ENCODE measurements at places on chromosomes 6 and 20.

DNA sequence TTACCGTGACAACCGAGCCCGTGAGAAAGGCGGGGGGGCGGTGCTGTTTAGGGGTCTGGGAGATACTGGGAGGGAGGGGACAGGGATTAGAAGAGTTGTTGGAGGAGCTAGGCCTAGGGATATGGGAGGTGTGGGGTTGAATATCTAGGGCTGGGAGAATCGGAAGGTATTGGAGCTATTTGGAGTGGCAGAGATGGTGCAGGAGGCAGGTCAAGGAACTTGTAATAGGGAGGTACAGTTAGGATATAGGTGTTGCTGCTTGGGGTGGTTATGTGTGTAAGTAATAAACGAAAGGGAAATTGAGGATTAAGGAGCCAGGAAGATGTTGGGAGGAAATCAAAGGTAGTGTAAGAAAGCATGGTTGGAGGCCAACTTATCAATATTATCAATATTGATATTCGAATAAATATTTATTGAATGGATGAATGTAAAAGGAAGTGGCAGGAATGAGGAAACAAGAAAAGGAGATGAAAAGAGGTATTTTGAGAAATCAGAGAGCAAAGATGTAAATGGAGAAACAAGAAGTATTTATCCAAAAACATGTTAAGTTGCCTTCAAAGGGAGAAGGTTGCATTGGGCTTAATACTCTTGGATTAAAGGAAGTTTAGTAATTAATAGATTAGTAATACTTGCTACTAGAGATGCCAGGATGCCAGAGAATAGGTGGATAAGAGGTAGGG, 602 bp downstream of the PPP1R11 start:
- no peak for DNase-seq

GRCh38 chr20:54103067-54103761, 32.8 kb upstream of the BCAS1 start:
- DNase-seq, result peak; percentile 68

DNA sequence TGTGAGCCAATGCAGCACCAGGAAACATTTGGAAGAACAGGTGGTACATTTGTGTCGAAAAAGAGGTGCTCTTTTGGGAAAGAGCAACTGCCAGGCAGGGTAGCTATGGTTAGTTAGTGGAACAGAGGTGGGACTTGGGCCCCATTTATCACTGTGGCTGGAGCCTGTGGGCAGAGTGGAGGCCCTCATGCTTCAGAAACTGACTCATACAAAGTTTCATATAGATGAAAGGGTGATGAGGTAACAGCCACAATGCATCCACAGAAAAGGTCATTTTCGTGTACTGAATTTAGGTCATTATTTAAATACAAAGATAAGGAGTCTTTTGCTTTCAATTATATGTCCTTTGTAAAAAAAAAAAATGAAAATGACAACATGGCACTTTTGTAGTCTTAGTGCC, 76.4 kb upstream of the HS3ST5 start:
- no peak for DNase-seq

DNA sequence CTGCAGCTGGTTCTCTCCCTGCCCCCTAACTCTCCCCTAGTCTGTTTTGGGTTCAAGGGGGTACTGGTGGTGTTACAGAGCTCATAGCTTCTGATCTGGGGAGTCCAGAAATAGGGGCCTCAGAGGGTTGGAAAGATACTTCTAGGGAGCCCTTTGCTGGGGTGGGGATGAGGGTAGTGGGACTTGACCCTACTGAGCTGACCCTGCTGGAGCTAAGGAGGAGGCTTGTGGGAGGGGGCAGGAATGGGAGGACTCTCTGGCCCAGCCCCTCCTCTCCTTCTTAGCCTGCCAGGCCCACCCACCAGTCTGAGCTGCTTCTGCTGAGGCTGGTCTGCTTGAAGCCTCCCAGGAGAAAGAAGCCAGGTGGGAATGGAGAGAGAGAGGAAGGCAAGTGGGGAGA, at the start of gene EGFL8:
Gene EGFL8, plus strand, starts transcription at position 301 of the 400 bp plus-strand sequence. CDS start 1,571 bp downstream, outside the sequence.
- no peak for DNase-seq

- DNase-seq, result no peak
Observed at GRCh38 chr20:37850724-37851355, 52.1 kb upstream of the VSTM2L start.

DNA sequence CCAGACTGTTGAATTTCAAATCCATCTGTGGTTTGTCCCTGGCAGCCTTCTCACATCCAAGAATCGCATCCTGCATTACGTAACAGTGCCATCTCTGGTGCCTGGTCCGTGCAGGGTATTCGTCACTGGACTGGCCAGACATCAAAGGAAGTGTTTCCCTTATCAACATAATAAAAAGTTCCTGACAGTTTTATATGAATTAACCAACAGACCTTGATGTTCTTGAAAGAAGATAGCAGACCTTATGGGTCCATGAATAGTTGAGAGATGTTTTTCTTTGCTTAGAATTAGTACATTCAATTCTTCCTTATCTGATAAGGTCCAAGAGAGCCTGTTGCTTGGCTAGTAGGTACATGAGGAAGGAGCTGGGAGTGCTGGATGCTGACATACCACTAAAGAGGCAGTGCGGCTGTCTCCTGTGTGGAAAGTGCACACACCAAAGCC, 77.6 kb downstream of the PHACTR2 start:
- no peak for DNase-seq

GRCh38 chr20:24617080-24617432, 147.6 kb downstream of the SYNDIG1 start:
- DNase-seq, result no peak

DNA sequence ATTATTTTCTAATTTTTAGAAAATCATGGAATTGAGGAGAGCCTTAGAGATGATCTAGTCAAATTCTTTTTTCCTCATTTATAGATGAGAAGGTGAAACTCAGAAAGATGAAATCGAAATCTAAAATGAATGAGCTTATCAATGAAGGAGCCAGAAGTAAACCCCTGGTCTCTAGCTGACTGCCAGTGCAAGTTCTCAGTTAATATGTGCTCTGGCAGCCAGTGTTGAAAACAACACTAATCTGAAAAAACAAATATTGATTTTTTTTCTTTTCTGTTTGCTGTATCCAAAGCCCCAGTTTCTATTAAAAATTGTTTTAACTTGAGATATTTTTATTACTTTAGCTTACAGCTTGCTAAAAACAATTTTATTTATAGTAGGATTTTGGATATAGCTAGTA, 21.5 kb upstream of the PBOV1 start:
- DNase-seq, result no peak
